RWPE1 (cell line): ENCODE measurements at places on chromosomes 4 and X.

- no peak for DNase-seq
Measured at GRCh38 chr4:183657564-183657963, 1.4 kb downstream of the RWDD4 start.

- DNase-seq, result no peak
Measured at GRCh38 chr4:115259642-115260041, 146.2 kb upstream of the NDST4 start.

DNA sequence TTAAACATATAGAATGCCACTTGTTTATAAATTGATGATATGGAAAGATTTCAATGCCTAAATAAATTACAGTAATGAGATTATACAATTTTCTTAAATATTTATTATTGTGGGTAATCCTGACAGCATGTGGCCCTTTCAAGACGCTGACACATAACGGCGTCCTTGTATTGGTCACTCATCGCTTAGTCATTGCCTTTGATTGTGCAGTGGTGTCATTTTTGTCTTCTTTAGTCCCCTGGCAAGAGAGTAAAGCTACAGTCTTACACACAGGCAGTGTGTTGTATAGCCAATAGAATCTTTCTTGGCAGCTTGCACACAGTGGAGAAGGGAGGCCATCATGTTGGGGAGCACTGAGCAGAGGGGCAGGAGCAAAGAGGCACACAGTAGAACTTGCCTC lies 361.8 kb upstream of the GALNT7 start:
- no peak for DNase-seq

GRCh38 chr4:152106113-152106763 lies 345.4 kb upstream of the GATB start:
- DNase-seq, result peak; percentile 90

- no peak for DNase-seq
Measured at GRCh38 chr4:7742807-7743280, 196.8 kb downstream of the AFAP1 start.

DNA sequence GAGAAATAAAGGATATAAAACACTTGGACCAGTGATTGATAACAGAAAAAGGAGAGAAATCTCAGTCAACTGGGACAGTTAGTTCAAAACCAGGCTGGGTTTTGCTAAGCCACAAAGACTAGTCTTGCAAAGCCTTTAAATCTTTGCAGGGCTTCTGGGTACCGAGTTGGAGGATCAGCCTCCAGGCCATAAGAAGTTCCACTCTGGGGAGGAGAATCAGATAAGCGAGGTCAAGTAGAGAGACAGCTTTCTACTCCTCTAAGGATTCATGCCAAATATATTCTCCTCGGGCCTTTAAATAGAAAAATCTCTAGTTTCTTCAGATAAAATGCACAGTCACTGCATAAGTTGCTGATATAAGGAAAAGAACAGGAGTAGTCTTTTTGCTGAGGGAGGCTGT lies 92.7 kb downstream of the MFAP3L start:
- no peak for DNase-seq

GRCh38 chrX:150848914-150849365 lies 49.5 kb downstream of the CD99L2 start:
- no peak for DNase-seq

DNA sequence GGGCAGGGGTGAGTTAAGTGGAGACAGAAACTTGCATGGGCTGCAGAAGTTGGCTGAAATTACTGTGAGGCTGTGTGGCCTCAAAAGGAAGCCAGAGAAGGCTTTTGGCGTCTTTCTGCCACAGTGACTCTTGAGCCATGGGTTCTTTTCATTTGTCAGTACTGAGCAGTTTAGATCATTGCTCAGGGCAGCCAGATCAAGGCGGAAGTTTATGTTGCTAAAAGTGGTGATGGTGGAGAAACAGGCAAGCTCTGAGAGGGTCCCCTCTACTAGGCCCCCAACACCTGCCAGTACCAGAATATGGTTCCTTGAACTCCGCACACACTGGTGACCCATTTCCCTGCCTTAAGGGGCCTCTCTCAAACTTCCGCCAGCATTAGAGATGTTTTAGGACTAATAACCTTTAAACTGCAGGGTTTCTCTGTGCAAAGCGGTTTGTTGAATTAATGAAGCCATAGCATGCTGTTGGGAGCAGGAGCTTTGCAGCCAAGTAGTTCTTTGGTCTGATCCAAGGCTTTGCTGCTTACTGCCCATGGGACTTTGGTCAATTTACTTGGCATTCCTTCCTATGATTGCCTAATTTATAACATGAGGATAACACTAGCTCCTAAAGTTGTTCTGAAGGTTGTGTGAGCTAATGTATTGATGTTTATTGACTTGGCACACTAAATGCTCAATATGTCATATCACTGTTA lies 34.5 kb downstream of the RNF175 start:
- no peak for DNase-seq

- no peak for DNase-seq
Measured at GRCh38 chrX:106247162-106247561, 79.1 kb downstream of the PWWP3B start.

GRCh38 chr4:107757283-107757682 lies 37.2 kb upstream of the PAPSS1 start:
- DNase-seq, result no peak

DNA sequence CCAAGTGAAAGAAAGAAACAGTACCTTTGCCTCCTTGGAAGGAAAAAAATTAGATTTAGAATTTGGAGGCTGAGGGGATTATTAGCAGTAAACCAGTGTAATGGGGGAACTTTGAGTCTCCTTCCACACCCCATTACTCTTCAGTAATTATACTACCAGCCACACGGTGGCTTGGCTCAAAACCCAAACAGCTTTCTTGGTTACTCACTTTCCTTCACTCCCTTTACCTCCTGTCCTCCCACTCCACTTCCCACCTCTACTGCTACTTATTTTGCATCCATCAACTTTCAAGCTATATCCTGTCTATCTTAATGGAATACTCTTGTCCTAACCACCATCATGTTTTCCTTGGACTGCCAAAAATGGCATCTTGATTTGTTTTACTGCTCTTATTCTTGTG lies 310.6 kb upstream of the AADAT start:
- DNase-seq, result no peak

DNA sequence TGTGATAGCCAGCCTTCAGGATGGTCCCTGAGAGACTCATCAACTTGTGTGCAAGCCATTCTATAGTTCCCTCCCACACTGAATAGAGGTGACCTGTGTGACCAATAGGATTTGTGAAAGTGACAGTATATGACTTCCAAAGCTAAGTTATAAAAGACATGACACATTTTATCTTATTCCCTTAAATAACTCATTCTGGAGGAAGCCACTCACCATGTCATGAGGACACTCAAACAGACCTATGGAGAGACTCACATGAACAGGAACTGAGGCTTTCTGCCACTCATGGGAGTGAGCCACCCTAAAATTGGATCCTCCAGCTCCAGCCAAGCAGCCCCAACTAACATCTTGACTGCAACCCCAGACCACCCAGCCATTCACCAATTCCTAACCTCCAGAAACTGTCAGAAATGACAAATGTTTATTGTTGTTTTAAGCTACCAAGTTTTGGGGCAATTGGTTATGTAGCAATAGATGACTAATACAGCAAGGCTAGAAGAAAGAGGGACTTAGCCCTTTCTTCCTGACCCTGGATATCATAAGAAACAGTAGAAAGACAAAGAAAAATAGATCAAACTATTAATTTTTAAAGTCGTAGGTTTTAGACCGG lies 9.0 kb upstream of the CHIC2 start:
- DNase-seq, result no peak

- DNase-seq, result no peak
Measured at GRCh38 chr4:3685081-3685645, 81.0 kb upstream of the ADRA2C start.

DNA sequence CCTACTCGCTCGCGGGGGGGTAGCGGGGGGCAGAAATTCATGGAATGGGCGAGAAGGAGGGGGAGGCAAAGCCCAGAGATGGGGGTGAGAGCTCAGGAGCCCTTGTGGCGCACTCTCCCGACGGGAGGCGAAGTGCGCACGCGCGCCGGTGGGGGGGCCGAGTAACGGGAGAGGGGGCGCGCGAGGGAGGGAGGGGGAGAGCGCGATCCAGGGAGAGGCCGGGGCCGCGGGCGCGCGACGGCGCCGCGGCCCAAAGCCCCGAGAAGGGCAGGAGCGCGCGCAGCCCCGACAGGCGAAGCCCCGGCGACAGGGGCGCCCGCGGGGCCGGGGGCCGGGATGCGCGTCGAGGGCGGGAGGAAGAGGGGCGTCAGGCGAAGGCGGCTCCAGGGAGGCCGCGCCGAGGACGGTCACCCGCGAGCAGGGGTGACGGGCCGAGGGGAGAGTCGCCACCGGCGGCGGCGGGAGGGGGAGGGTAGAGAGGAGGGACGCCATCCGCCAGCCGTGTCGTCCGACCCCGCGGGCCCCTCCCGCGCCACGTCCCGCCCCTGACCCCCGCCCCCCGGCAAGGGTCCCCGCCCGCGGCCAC lies 421 bp downstream of the MECP2 start:
- peak; percentile 67 for DNase-seq

DNA sequence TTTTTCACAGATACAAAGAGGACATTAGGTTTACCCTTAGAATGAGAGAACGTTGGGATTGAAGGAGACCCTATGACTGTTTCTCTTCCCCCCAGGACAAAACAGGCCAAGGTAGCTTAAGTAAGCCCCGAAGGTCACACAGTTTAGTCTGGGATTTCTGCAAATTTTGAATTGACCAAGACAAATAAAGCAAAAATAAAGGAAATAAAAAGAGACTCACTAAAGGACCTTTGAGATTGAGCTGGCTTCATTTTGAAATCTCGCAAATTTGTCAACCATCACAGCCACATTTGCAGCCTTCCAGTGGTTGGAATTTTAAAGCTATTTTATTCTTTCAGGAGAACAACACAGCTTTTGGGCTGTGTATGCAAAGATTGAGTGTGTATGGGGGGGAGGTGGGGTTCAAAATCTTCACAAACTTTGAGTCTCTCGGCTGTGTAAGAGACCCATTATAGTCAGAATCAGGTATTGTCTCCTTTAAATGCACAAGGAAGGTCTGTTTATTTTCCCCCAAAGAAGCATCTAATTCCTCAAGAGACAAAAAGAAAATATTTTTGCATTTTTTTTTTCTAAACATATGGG lies 4.2 kb downstream of the TMSB4X start:
- no peak for DNase-seq

DNA sequence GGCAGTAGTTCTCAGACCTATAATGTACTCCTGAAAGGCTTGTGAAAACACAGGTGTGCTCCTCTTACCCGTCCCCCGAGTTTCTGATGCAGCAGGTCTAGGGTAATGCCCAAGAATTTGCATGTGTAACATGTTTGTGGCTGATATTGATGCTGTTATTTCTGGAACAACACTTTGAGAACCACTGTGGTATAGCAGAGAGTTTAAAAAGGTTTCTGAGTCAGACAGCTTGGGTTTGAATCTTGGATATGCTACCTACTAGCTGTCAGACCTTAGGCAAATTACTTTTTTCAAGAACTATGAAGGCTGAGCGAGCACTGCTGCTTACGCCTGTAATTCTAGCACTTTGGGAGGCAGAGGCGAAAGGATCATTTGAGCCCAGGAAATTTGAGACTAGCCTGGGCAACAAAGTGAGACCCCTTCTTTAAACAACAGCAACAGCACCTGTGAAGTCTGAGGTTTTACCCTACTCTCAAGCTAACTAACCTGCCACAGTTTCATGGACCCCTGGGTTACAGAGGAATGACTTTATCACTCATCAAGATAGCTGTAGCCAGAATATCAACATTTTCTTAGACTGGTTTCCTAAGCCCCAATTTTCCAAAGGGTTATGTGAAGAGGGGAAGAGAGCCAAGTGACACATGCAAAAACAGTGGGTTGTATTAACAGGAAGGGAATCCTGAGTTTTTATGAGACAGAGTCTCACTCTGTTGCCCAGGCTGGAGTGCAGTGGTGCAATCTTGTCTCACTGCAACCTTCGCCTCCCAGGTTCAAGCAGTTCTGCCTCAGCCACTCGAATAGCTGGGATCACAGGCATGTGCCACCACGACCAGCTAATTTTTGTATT lies 5.1 kb downstream of the AFF1 start:
- DNase-seq, result no peak

- DNase-seq, result no peak
Measured at GRCh38 chr4:55949482-55949802, 697 bp downstream of the CEP135 start.

DNA sequence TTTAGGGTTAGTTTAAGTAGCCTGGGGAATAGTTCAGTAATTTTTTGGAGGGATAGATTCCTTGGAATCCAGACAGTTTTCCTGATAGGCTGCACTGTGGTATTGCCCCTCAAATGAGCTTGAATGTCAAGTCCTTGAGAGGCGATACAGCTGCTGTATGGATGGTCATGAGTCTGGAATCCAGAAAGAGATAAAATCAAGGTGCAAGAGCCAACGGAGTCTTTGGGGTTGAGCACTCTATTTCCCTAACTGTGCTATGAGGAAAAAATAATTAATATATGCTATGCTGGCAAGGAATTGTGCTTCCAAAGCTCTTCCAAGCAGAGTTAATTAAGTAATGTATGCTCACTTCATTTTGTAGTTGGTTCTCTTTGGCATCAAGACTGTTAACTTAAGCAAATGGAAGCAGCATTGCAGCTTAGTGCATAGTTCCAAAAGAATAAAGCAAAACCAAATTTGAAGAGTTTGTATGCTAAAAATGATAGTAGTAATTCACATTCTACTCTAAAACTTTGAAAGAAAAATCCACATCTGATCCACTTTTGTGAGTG lies 48.8 kb downstream of the LIMCH1 start:
- no peak for DNase-seq

DNA sequence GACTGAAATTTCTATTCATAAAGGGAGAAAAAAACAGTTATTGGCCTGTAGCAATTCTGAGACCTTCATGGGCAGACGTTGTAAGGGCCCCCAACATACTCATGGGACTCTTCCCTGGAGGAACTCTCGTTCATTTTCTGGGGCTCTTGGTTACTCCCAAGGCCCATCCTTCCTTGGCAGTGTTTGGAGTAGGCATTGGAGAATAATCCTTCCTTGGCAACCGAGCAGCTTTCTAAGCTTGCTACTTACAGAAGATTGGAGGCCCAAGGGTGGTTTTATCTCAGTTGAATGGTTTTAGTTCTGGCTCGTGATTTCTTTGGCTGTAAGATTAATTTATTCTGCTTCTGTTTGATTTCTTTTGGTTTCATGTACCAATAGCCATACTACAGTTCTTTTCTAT lies 50.4 kb downstream of the ALG13 start:
- no peak for DNase-seq

DNA sequence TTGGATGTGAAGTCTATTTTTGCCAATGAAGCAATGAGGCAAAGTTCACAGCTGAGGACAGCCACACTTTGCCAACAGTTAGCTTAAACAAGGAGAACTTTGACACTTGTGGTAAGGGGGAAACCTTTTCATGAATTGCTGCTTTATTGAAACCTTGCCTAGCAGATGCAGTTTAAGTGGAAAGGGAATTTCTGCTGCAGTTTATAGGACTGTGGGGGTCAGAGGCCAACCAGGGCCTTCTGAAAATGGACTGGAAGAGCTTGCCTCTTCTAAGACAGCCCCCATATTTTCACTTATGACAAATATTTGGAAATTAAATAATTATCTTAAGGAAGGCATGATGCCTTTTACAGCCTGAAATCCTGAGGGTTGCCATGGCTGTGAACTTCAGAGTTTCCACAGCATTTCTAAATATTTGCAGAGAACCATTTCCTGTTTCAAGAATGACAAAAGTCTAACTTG lies 550.3 kb downstream of the RAB28 start:
- DNase-seq, result no peak
